ENCODE measurements at places on chromosomes 3 and 15.
A peak's percentile ranks its signal among the peaks of the same experiment; 100 is the strongest.

- no peak for DNase-seq
- no peaks in the 10 kb centered on the region for H3K4me1 ChIP-seq
- no peak overlapping the region for H3K4me3 ChIP-seq
Observed at GRCh38 chr15:83694015-83694414, 40.1 kb downstream of the ADAMTSL3 start.

GRCh38 chr15:59941612-59942011, 62.5 kb upstream of the FOXB1 start:
- H3K4me1 ChIP-seq = no peaks in the 10 kb centered on the region
- no peak overlapping the region for H3K4me3 ChIP-seq
- no peak overlapping the region for H3K27ac ChIP-seq
- H3K36me3 ChIP-seq = no peaks in the 10 kb centered on the region

- H3K27ac ChIP-seq = no peak overlapping the region
- H3K4me3 ChIP-seq = no peak overlapping the region
- DNase-seq = no peak
- H3K27me3 ChIP-seq = no peaks in the 10 kb centered on the region
- no peaks in the 10 kb centered on the region for H3K36me3 ChIP-seq
Observed at GRCh38 chr3:60147249-60147950, 1097.6 kb upstream of the CFAP20DC start.

GRCh38 chr3:61853912-61854311, 292.5 kb downstream of the PTPRG start:
- no peak overlapping the region for H3K27ac ChIP-seq
- H3K4me3 ChIP-seq = no peak overlapping the region
- no peaks in the 10 kb centered on the region for H3K27me3 ChIP-seq

DNA sequence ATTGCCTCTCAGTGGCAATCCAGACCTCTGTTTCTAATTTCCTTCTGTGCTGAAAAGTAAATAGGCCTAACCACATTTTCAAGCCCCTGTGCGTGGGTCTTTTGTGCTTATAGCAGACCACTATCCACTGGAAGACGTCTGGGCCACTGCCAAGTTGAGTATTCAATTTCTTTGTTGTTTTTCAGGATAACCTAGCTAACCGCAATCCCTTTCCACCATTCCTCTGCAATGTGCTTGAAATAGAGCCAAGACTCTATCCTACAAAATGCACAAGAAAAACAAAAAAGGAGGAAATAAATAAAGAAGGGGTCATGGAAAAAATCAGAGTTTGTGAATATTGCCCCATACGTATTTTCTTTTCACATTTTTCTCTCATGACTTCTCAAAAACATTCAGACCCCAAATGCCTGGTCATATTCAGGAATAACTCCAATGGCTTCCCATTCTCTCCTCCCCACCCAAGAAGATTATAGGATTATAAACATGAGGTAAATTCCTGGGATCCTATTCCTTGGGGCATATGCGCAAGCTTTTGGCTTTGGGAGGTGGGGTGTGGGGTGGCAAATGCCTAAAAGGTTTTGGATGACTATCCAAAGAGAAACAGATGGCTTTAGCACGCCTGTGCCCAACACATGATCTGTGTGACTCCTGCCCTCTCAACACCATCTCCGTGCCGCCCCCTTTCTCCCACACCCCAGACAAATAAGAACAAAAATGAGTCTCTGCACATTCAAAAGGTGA, 217.9 kb upstream of the THBS1 start:
- no peaks in the 10 kb centered on the region for H3K36me3 ChIP-seq
- no peaks in the 10 kb centered on the region for H3K27me3 ChIP-seq
- H3K4me3 ChIP-seq = no peak overlapping the region
- no peak for DNase-seq

- no peak overlapping the region for H3K27ac ChIP-seq
- DNase-seq = no peak
- H3K4me1 ChIP-seq = no peaks in the 10 kb centered on the region
- H3K27me3 ChIP-seq = no peaks in the 10 kb centered on the region
- H3K36me3 ChIP-seq = no peaks in the 10 kb centered on the region
- H3K4me3 ChIP-seq = no peak overlapping the region
Observed at GRCh38 chr3:187125319-187126031, 13.8 kb downstream of the RPL39L start.

- peak overlapping the region; percentile 54 for H3K4me3 ChIP-seq
- no peaks in the 10 kb centered on the region for H3K36me3 ChIP-seq
- H3K27me3 ChIP-seq = no peaks in the 10 kb centered on the region
- H3K27ac ChIP-seq = peak overlapping the region; percentile 76
- H3K4me1 ChIP-seq = no peaks in the 10 kb centered on the region
Observed at GRCh38 chr15:82571722-82572222, 31.5 kb upstream of the RPS17 start.

DNA sequence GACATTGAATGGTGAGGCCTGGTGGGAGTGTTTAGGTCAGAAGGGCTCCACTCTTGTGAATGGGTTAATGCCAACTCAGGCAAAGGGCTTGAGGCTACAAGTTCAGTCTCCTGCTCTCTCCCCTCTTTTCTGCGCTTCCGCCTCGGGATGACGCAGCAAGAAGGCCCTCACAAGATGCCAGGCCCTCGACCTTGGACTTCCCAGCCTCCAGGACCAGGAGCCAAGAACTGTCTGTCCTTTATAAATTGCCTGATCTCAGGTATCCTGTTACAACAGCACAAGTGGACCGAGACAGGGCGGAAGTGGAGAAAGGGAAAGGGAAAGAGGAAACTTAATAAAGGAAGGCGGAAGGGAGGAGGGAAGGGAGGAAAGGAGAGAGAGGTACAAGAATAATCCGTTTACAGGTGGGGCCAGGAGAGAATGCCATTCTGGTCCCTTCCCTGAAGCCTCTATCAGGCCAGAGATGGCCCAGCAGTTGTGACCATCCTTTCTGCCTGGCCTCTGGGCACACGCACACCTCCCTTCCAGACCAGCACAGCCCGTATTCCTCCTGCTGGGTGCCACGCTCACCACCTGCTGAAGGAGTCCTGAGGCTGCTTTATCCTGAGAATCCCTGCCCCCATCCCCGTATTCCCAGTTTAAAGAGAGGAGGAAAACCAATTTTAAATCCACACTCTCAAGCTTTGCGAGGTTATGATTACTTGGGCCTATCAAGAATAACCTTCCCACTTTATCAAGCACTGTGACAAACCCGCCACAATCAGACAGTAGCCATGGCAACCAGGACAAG, 64.2 kb downstream of the OXNAD1 start:
- DNase-seq = no peak
- H3K4me3 ChIP-seq = no peak overlapping the region
- no peaks in the 10 kb centered on the region for H3K27me3 ChIP-seq
- H3K4me1 ChIP-seq = peaks cover 6% of the 10 kb centered on the region
- H3K36me3 ChIP-seq = no peaks in the 10 kb centered on the region

DNA sequence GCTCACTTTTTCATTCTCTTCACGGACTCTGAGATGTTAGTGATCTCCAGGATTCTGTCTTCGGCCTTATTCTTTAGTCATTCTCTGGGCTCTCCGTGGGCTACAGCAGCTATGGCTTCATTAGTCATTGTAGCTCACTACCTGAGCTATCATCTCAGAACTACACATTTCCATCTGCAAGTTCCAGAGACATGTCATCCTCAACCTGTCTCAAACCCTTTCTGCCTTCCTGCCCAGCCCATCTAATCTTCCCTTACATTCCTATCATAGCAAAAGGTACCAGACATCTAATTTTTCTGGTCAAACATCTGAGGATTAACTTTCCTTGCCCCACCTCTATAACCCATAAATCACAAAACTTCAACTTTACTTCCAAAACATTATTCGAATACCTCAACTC, 13.2 kb downstream of the TSPAN3 start:
- no peak for DNase-seq
- H3K4me1 ChIP-seq = peaks cover 59% of the 10 kb centered on the region
- no peak overlapping the region for H3K27ac ChIP-seq
- H3K27me3 ChIP-seq = no peaks in the 10 kb centered on the region

GRCh38 chr3:195812366-195812765, 637 bp upstream of the MUC4 start:
- peak; percentile 48 for DNase-seq
- H3K36me3 ChIP-seq = no peaks in the 10 kb centered on the region
- H3K4me1 ChIP-seq = no peaks in the 10 kb centered on the region
- H3K27me3 ChIP-seq = peaks cover 7% of the 10 kb centered on the region
- no peak overlapping the region for H3K4me3 ChIP-seq

- no peak for DNase-seq
- H3K36me3 ChIP-seq = no peaks in the 10 kb centered on the region
- no peaks in the 10 kb centered on the region for H3K27me3 ChIP-seq
- H3K4me3 ChIP-seq = no peak overlapping the region
- H3K27ac ChIP-seq = no peak overlapping the region
Observed at GRCh38 chr3:156465194-156465593, 89.7 kb downstream of the SSR3 start.

- DNase-seq = no peak
- no peak overlapping the region for H3K27ac ChIP-seq
- no peaks in the 10 kb centered on the region for H3K4me1 ChIP-seq
Observed at GRCh38 chr3:54932606-54933005, 4.7 kb upstream of the LRTM1 start.

GRCh38 chr15:84755736-84756527, 7.5 kb downstream of the ZNF592 start:
- H3K27me3 ChIP-seq = no peaks in the 10 kb centered on the region
- no peak overlapping the region for H3K27ac ChIP-seq
- no peak for DNase-seq

GRCh38 chr3:125078951-125079674, 23.3 kb upstream of the HEG1 start:
- no peak overlapping the region for H3K27ac ChIP-seq
- no peaks in the 10 kb centered on the region for H3K27me3 ChIP-seq
- H3K36me3 ChIP-seq = no peaks in the 10 kb centered on the region
- DNase-seq = no peak
- H3K4me3 ChIP-seq = no peak overlapping the region
- H3K4me1 ChIP-seq = no peaks in the 10 kb centered on the region

DNA sequence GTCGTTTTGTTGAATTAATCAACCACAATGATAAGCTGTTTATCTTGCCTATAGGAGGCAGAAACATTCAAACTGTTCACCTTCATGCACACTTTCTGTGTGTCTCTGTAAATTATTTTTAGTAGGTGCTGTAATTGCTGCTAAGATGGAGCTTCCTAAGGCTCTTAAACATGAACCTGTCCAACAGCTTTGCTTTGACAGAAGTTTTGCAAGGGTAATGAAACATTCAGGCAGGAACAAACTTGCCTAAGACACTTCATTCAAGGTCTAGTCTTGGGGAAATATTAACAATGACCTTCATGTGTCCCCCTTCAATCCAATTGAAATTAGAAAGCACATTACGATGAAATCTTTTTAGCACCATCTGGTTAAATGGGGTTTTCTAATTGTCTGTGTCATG, 156.1 kb downstream of the DIPK2A start:
- no peak overlapping the region for H3K4me3 ChIP-seq
- H3K27ac ChIP-seq = no peak overlapping the region
- H3K27me3 ChIP-seq = no peaks in the 10 kb centered on the region
- peaks cover 4% of the 10 kb centered on the region for H3K4me1 ChIP-seq
- no peak for DNase-seq

DNA sequence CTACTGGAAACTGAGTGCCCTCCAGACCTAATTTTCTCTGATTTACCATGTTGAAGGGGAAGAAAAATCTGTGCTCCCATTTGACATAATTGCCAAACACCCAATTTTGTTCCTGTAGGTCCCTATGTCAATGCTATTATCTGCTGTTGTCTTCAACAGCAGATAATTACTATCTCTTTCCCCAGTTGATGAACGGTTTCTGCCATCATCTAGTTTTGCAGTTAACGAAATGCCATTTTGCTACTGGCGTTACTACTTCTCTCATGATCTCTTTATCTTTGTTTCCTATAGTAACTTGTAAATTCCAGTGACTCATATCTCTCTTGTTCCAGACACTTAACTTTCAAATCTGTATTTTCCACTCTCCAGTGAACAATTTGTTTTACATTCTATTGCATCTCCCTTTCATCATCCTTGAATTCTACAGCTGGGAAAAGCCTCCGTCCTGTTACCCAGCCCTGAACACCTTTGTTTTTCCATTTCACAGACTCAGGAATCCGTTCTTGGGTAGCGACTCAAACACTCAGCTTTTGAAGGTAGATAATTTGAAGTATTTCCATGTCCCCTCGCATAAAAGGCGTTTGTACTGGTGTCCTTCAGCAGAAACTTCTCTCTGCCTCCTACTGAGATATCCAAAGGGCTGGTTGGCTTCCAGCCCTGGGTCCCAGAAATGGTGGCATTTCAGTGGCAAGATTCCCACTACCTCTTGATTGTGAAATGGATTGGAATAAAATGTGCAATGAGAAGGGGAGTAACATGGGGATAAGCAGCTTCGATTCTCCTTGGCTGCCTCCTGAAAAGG, 111.7 kb downstream of the FOXB1 start:
- no peaks in the 10 kb centered on the region for H3K36me3 ChIP-seq
- peaks cover 47% of the 10 kb centered on the region for H3K27me3 ChIP-seq
- no peak overlapping the region for H3K27ac ChIP-seq
- no peak overlapping the region for H3K4me3 ChIP-seq
- H3K4me1 ChIP-seq = no peaks in the 10 kb centered on the region

DNA sequence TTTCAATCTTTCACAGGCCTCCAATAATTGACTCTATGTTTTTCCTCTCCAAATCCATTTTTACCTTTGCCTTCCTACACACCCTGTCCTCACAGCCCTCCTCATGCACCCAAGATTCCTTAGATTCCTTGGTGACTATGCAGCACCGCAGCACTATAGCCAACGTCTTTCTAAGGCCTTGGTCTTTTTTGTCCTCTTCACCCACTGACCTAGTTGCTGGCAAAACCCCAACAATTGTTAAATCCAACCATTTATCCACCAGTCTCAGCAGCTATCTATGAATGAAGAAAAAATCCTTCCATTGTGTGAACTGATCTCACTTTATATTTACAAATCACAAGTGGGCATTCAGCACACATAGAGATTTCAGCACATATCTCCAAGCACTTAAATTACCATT, 203.9 kb downstream of the VGLL3 start:
- no peak for DNase-seq
- H3K27ac ChIP-seq = no peak overlapping the region
- no peak overlapping the region for H3K4me3 ChIP-seq
- no peaks in the 10 kb centered on the region for H3K36me3 ChIP-seq
- no peaks in the 10 kb centered on the region for H3K27me3 ChIP-seq

DNA sequence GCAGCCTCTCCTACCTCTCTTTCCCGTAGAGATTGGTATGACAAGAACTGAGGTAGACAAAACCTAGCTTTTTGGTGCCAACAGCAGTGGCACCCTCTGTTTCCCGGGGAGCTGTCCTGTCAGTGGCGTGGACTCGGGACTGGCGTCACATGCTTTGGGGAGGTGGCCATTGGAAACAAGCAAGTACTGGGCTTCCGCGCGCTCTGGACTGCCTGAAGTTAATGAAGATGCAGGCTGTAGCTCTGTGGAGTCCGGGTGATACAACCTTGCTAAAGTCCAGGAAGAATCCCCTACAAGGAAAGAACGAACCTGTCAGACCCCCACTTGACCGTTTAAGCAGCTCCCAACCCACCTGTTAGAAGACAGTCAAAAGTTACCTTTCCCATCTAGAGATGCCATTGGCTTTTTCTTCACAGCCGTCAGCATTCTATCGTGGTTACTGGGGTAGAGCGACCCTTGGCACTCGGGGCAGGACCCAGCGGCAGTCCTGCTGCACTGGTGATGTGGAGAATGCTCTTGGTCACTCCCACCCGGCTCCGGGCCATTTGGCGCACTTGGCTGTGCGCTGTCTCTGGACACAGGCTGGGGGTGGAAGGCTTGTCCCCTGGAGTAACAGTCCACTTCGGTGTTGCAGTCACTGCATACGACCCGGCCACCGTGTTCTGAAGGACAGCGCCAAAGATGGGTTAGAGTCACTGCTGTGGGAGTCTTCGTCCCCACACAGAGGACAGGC, 120.5 kb downstream of the LRIG1 start:
- H3K27ac ChIP-seq = peak overlapping the region; percentile 72
- H3K36me3 ChIP-seq = peaks cover 60% of the 10 kb centered on the region
- peaks cover 36% of the 10 kb centered on the region for H3K4me1 ChIP-seq
- no peak overlapping the region for H3K4me3 ChIP-seq
- peak; percentile 66 for DNase-seq

Data from sigmoid colon (tissue), 7 donors.